Stimulated activated CD8-positive, alpha-beta memory T cell treated with anti-CD3 and anti-CD28 coated beads, Interleukin-7, amount 100 ng/mL, for 48 hours (primary cell): ENCODE measurements at places on chromosomes 11 and 22.

- DNase-seq: no peak
Measured at GRCh38 chr11:93526641-93527583, 16.3 kb downstream of the SMCO4 start.

- DNase-seq: no peak
Measured at GRCh38 chr11:75893251-75893650, 78.2 kb downstream of the UVRAG start.

DNA sequence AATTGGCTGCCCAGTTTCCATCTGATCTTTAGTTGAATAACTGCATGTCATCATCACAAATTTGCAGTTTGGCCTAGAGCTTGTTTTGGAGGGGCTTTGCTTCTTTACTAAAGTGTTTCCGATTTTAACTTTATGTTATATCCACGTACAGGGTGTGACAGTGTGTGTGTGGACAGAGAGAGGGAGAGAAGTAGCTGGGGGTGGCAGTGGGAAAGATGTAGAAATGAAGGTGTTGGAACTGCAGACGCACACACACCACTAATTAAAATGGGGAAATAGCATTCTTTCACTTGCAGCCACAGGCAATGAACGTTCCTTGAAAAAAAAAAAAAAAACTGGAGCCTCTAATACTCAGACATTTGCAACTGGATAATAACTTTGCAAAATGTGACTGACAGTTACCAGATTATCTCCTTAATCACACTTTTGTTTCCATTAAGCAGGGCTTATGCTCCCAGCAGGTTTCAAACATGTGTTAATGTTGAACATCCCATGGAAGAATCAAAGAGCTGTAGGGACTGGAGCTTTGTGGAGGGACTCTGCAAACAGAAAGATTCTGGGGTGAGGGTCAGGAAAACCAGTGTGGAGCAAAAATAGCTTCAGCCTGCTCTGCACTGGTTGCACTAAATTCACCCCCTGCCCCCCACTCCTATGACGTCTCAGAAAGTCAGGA lies 238.1 kb upstream of the TENM4 start:
- no peak for DNase-seq

GRCh38 chr11:84260862-84261261 lies 974.7 kb upstream of the CCDC90B start:
- DNase-seq: no peak

DNA sequence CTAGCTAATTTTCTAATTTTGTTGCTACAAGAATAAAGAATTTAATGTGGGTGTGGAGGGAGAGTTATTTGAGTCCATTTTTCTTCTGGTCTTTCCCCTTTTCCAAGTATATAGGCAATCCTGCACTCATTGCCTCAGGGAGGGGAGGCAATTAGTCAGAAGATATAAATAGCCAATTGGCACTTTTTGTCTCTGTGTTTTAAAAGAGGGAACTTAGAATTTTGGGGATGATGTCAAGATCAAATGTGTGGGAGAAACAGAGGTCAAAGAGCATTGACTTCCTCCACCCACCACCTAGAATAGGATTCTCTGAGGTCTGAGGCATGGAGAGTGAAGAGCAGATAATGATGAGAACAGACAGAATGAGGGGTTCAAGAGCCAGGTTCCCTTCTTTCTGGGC lies 120.3 kb upstream of the ZC3H12C start:
- no peak for DNase-seq

DNA sequence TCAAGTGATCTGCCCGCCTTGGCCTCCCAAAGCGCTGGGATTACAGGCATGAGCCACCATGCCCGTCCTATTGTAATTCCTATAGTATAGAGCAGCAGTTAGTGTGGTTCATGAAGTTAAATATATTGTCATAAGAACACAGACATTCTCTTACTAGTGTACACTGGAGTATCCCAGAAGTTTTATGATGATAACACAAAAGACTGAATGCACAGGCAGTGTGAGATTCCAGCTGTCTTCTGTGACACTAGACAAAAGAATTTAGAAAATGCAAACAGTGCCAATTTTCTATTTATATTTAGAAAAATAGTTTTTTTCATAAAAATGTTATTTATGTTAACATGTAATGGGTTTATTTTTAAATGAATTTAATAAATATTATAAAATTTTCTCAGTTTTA lies 39.4 kb upstream of the RBX1 start:
- DNase-seq: no peak

- no peak for DNase-seq
Measured at GRCh38 chr11:76783294-76783895, at the start of gene TSKU. TSKU (plus strand) TSS chr11:76783356; CDS start chr11:76795617, 12,261 bp downstream.

DNA sequence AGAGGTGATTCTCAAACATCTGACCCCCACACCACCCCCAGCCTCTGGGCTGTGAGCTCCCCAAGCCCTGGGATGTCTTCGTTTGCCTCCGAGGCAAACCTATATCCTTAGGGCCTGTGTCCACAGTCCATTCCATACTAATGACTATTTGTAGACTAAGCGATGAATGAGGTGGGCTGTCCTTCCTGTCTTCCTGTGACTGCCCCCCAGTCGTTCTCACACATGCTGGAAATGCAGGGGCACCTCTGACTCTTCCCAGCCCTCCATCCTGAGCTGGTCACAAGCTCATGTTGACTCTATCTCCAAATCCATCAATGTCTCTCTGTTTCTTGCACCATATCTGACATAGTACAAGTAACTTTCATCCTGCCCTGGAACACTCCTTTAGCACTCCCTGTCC lies 4.8 kb downstream of the ATG16L2 start:
- DNase-seq: no peak

GRCh38 chr11:38304926-38305325 lies 1706.9 kb upstream of the RAG2 start:
- DNase-seq: no peak

GRCh38 chr11:7648264-7648663 lies 25.0 kb downstream of the CYB5R2 start:
- no peak for DNase-seq

DNA sequence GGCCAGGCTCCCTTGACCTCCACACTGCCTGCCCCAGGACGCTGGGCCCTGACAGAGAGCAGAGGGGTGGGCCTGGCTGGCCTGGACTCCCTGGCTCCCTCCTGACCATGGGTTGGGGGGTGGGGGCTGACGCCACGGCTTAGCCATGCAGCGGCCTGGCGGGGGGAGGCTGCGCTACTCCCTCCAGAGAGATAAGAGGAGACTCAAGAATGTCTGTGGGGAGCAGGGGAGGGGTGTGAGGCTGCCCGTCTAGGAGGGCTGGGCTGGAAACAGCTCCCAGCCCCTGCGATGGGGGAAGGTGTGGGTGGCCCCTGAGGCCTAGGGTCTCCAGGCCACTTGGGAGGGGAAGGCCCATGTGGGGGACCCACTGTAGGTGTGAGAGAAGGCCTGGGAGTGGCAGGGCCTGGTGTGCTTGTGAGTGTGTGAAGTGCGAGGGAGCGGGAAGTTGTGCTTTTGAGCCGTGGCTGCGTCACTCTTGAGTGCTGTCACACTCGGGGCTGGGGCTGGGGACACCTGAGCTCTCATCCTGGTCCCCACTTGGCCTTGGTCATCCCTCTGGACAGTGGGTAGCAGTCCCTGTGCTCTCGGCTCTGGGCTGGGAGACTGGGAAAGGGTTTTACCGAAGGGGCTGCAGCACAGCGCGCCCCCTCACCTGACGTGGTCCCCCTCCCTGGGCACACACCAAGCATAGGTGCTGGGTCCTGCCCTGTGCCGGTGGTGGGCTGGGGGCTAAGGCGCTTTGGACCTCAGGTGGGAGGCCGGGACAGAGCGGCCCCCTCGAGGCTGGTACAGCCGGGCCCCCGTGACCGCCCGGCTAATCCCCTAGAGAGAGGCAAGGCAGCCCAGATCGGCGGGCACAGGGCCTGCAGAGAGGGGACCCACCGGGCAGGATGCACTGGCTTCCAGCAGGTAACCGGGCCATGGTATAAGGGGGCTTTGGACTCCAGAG lies 2.4 kb downstream of the MYRF start:
- no peak for DNase-seq

GRCh38 chr22:19361501-19362103 lies 69.9 kb downstream of the HIRA start:
- DNase-seq: no peak

DNA sequence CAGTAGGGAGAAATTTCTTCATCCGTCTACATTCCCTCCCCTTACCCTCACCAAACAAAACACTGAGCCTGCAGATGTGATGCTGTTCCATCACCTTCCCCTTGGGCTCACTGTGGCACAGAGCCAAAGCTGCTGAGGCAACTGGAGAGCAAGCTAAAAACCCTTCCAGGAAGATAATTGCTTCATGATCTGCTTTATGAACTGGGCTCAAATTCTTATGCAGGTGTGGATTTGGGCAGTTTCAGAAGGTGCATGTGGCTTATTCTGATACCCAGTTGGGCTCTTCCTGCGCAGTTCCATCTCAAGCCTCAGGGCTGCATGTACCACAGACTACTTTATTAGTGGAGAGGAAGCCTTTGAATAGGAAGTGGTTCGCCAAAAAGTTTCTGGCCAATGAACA lies 58.3 kb downstream of the AAMDC start:
- DNase-seq: no peak

DNA sequence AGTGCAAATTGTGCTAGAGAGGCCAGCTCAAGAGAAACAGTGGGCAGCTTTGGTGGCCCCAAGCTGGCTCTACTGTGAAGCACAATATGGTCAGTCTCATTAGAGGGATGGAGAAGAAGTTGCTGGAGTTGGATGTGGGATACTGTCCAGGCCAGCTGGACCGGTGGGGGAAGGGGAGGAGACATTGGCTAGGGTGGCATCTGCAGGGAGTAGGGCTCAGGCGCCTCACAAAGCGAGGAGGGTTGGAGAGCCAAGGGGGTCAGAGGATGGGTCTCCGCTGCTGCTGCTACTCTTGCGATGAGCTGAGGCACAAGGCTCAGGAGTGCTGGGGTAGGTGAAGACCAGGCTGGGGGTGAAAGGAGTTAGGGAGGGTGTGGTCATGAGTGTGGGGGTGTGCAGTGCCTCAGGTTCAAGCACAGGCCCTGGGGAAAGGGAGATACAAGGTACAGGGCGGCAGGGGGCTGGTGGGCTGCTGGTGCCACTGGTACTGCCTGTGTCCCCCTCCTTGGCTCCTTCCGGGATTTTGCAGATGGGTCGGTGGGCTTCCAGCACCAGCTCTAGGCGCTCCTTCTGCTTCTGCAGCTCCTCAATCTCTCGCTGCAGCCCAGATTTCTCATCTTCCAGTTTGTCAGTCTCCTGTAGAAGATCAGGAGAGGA lies 2.3 kb downstream of the CCDC85B start:
- DNase-seq: no peak

DNA sequence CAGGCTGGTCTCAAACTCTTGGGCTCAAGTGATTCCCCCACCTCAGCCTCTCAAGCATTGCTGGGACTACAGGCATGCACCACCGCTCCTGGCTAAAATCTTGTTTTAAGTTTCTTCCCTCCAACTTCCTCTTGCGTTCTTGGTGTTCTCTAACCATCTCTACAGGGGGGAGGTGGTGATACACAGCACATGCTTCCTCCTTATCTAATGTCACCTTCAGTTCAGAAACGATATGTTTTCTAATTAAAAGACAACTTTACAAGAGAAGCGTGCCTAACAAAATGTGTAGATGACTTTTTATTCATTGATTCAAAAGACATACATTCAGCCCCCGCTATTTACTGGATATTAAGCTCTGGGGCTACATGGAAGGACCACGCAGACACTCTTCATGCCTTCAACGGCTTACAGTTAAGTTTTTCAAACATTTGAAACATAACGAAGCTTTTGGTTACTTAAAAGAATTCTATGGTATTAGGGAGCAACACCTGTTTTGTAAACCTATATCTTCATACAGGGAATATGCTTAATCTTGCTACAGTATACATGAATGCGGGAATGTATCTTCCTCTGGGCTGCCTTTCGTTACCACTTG lies 933 bp upstream of the DLAT start:
- DNase-seq: no peak

DNA sequence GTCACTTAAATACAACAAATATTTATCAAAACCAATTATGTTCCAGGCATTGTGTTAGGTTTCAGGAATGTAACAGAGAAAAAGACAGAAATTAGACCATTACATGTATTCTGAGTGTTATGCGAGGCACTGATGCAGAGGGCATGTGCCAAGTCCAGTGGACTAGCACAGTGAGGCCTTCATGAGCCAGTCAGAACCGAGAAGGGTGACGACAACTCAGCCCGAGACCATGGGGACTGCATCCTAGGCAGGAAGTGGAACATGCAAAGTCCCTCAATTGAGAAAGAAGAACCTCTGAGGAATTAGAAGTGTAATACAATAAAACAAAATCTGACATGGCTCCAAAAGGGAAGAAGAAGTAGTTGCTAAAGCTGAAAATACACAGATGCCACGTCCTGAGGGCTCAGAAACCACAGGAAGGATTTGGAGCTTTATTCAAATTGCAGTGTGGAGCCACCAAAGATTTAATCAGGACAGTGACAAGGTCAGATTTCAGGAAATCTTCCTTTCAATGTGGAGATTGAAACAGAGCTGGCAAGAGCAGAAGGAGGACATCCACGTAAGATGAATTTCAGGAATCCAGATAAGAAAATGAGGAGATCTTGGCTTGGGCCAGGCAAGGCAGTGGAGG lies 529.6 kb downstream of the NTM start:
- DNase-seq: no peak

DNA sequence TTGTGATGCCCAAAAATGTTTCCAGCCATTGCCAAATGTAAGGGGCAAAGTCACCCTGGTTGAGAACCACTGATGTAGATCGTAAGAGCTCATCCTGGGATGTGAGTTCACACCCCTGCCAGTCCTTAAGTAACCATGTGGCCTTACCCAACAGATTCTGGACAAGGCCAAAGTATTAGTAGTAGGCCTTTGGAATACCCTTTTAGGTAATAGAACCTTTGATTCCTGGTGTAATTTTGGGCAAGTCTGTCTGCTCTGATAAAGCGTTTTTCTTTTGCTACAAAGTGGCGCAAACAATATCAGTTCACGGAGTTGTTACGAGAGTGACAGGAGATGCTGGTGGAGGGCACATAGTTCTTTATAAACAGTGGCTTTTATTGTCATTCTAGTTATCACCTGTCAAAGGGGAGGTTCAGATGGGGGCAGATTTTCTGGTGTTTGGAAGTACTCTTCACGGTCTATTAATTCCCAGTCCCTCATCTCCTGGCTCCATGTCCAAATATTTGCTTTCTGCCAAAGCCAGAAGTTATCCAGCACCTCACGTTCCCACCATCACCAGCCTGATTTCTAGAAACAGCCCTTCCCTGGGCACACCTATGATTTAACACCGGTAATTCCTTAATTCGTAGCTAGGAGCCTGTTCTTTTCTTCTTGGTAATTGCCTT lies 73.8 kb upstream of the CRYBB3 start:
- no peak for DNase-seq

DNA sequence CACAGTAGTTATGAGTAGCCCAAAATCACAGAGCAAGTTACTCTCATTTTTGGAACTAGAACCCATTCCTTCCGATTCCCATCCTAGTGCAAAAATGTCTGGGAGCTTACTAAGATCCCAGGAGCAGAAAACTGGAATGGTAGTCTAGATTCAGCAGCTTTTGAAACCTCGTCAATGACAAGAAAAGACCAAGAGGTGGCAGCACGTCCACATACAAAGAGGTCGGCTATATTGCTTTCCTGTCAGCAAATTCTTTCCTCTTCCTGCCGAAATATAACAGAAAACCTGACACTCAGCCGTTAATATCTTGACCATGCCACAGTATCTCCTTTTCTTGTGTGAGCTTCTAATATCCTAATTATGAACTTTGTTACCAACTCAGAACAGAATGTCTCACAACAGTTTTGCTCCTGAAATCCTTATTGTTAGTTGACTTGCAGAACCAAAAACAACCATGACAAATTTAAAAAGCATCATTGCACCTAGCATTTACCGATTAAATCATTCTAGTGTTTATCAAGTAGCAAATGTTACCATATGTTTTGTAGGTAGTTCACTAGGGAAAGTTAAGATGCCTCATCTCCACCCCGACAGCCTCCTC lies 92.8 kb upstream of the OR9G4 start:
- no peak for DNase-seq
